Dermis blood vessel endothelial cell (primary cell): ENCODE measurements at places on chromosomes 2 and 18. TPM values are rescaled to one million over a fixed set of nuclear protein-coding genes. Genes with fewer than 3 reads are reported as not detected.

ITGA4 gene
- total RNA-seq = 0.60 and 1.0 TPM in 2 replicates

MRPS9 gene
- 21.4 and 35.1 TPM in 2 replicates for total RNA-seq

IL1B gene
- 0.14 and 0.17 TPM in 2 replicates for total RNA-seq

RPRM gene
- not detected in 2 replicates for total RNA-seq

TCF23 gene
- not detected in 2 replicates for total RNA-seq

TUBB8B gene
- total RNA-seq = 0.14 TPM in 1 of 2 replicates, not detected in the other

BUB1 gene
- 14.5 and 62.7 TPM in 2 replicates for total RNA-seq

SPEG gene
- total RNA-seq = 0.09 and 1.7 TPM in 2 replicates

TNS1 gene
- total RNA-seq = 45.8 and 65.6 TPM in 2 replicates

FANCL gene
- total RNA-seq = 22.1 and 23.5 TPM in 2 replicates

PMAIP1 gene
- total RNA-seq = 11.7 and 14.3 TPM in 2 replicates

GALNT14 gene
- 0.56 and 1.7 TPM in 2 replicates for total RNA-seq

SLC25A12 gene
- total RNA-seq = 12.1 and 14.9 TPM in 2 replicates

NYAP2 gene
- total RNA-seq = not detected in 2 replicates

CYBRD1 gene
- 19.8 and 30.5 TPM in 2 replicates for total RNA-seq

MARCHF7 gene
- 174 and 193 TPM in 2 replicates for total RNA-seq

FEZ2 gene
- total RNA-seq = 103 and 115 TPM in 2 replicates

PPM1B gene
- 23.3 and 26.2 TPM in 2 replicates for total RNA-seq

GATA6 gene
- total RNA-seq = 0.51 and 0.98 TPM in 2 replicates
